NCI-H345 (cell line): ENCODE measurements at places on chromosomes 4 and X.

- DNase-seq: no peak
Measured at GRCh38 chr4:8664031-8664805, 71.7 kb downstream of the CPZ start.

DNA sequence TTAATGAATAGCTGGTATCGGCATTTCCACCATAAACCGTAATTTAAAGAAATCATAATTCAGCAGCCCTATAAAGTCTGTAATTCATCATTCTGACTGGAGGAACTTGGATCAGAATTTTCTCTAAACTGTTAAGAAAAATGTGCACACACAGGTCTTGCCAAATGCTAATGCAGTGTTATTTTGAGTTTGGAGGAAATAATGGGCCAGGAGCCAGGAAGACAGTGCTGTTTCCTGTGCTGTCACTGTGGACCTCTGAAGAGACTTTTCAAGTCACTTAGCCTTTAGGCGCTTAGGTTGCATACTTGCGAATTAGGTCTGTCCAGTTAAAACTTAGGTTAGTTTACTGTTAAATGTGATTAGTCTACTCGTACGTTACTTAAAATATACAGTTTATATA lies 137.5 kb upstream of the ANXA3 start:
- no peak for DNase-seq

DNA sequence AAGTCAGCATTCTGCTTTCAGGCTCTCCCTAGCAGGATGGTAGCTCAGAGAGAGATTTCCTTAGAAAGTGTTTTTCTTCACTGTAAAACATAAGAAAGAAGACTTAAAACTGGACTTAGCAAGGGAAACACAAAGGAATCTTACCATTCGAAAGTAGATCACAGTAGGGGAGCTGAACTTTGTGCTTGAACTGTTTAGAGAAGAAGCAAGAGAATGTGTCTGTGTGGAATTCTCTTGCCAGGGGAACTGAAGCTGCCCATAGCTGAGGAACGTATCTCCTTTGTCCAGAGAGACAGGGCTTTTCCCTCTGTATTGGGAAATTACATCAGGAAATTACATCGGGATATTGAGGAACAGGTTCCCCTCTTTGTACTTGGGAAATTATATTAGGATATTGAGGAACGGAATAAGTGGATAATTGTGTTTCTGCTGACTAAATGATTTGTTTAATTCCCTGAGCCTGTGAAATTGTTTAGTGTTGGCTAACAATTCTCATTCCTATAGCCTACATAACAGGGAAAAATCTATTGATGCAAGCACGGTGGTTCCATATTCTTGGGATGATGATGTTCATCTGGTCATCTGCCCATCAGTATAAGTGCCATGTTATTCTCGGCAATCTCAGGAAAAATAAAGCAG lies 21.2 kb downstream of the SRD5A3 start:
- no peak for DNase-seq

DNA sequence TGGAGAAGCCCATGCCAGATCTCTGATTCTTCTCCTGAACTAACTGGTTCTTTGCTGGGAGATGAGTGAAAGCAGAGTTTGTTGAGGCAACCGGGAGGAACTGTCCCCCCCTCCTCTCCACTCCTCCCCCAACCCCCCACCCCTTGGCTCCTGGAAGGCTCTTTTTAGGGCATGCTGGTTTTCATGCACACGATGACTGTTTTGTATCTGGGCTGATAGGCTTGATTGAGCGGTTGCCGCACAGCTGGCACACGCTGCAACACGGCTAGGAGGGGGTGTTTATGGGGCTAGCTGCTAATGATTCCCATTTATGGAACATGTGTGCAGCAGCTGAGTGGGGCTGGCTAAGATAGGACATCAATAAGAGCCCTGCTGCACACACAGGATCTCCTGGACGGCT lies 137.2 kb downstream of the SMIM20 start:
- DNase-seq: no peak

DNA sequence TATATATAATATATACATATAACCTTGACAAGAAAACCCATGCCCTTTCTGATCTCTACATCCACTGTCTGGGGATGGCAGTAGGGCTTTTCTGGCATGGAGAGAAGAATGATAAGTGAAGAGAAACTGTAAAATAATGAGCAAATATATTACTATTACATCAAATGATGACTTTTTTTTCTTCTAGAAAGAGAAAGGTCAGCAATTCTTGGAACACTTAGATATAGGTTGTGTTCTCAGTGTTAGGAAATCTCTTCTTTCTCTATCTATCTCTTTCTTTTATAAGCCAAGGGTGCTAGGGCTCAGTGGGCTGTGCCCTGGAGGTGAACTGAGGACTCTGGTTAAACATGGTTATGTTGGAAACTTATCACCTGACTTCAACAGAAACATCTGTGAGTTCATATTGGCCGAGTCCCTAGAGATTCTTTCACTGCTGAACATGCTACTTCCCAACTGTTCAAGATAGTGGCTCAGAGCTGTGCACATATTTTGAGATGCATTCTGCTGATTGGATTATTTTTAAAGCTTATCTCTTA lies 265.1 kb downstream of the GBA3 start:
- no peak for DNase-seq

DNA sequence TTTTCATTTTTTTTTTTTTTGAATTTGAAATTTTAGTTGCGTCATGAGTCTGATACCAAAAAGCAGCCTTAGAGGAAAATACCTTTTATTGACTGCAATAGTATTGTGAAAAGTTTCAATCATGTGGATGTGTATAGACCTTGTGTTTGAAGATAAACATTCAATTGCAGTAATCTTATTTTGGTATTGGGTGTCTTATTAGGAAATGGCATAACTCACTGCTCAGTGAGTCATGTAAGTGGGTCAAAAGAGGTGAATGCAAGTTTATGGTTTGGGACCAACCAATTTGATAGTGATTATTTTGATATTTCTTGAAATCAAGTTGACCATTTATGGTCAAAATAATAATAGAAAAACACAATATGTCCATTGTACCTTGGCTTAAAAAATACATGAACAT lies 627.8 kb upstream of the SLIT2 start:
- no peak for DNase-seq

DNA sequence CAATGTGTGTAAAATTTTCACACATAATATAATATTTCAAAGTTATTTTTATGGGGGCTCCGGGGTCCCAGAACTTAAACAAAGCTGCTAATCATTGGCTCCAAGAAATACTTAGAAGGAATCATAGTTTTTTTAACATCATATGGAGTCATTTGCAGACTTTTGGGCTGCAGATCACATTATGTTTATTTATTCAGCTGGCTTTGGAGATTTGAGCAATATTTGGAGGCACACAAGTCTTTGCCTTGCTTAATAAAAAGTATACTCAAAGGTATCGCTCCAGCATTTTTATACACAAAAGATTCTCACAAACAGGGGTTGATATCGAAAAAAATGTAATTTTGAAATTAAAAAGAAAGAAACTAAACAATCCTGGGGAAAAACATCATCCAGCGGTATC lies 382.5 kb upstream of the TENM3 start:
- DNase-seq: no peak

DNA sequence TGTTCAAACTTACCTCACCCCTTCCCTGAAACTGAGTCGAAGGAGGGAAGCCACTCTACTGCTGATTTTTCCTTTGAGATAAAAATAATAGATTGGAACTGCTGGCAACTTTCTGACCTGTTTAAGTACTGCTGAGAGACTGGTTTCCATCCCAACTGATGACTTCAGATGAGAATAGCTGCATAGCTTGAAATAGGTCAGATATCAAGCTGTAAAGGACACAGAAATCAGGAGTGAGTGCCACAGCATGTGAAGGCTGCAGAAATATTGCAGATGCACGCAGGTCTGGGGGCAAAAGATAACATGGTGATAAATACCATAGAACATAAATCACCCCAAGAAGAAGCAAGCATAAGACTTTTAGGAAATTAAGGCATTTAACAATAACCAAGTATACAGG lies 923.2 kb downstream of the SH3BGRL start:
- no peak for DNase-seq

DNA sequence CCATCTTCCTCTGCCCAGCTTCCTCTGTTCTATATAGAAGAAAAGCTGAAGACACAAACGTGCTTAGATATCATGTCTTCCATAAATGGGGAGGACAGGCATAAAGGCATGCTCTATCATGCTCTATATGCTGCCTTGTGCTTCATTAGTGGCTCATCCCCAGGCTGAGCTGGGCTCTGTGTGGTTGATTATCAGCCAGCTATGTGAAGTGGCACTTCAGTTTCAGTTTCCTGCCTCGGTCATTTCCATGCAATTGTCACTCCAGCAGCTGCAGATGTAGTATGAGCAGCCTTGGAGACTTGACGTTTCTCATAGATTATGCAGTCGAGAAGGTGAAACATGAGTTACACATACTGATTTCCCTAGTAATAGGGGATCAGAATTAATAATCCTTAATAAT lies 106.2 kb downstream of the SYTL5 start:
- peak; percentile 83 for DNase-seq

GRCh38 chrX:43345166-43345565 lies 310.9 kb upstream of the MAOA start:
- no peak for DNase-seq

GRCh38 chr4:34939073-34939472 lies 1305.2 kb downstream of the ARAP2 start:
- no peak for DNase-seq

- no peak for DNase-seq
Measured at GRCh38 chr4:74714611-74715130, 79.7 kb downstream of the BTC start.

DNA sequence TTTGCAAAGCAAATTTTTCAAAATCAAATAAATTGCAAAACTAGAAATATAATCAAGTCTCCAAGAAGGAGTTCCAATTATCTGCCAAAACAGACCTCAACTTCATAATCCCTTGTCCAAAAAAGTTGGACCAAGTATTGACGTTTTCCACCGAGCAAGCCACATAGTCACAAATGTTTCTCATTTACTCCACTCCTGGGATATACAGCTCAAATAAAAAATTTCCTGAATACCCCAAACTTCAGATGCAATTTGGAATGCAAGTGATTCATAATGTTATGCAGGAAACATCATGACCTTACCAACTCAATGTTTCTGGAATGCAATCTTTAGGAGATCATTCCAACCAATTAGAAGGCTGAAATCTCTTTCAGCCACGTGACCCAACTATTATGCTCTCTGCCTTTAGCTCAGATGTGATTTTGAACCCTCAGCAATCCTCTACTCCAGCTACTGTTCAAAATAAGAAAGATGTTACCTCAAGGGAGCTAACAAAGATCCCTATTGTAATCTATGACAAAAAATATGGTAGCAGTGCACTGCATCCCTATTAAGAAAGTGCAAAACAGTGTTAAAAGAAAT lies 72.4 kb downstream of the PRDM5 start:
- DNase-seq: no peak

- DNase-seq: no peak
Measured at GRCh38 chrX:78624962-78625909, 33.9 kb downstream of the RTL3 start.

- no peak for DNase-seq
Measured at GRCh38 chr4:182307746-182308145, 64.5 kb downstream of the TENM3 start.

- no peak for DNase-seq
Measured at GRCh38 chrX:105650986-105651385, 171.4 kb upstream of the NRK start.

GRCh38 chrX:5907207-5907606 lies 321.5 kb downstream of the NLGN4X start:
- DNase-seq: no peak

GRCh38 chr4:135533053-135533452 lies 1331.5 kb upstream of the PABPC4L start:
- DNase-seq: no peak

DNA sequence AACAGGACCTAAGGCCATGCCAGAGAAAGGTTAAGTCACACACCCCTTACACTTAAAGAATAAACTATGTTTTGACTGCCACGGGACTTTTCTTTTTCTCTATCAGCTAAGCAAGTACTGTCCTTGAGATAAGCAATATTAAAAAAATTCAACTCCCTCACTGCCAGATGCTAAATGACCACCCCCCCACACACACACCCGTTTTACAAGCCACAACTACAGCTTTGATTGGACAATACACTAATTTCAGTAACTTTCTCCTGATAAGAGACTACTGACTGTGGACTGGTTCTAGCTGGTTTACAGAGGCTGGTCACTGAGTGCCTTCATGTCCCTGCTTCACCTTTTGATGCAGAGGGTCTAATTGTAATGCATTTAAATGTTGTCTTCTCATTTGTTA lies 63.9 kb upstream of the HOPX start:
- no peak for DNase-seq

DNA sequence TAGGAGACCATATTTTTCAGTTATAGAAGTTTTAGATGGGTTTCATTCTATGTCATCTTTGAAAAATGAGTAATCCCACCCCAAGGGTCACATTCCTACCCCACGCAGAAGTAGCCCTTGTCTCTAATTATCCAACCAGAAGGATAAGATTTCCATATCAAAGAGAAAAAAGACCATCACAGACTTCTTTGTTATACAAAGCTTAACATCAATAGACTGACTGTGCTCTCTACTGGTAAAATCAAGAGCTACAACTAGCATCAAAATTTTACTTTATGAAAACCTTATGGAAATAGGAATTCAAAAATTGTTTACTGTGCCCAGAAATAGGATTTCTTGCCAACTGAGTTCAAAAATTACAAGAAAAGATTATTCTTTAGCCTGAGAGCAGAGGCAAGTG lies 24.9 kb downstream of the TNMD start:
- no peak for DNase-seq

GRCh38 chr4:42865572-42866189 lies 26.8 kb upstream of the GRXCR1 start:
- DNase-seq: peak; percentile 60

GRCh38 chr4:44961001-44961755 lies 234.8 kb upstream of the GNPDA2 start:
- DNase-seq: no peak

DNA sequence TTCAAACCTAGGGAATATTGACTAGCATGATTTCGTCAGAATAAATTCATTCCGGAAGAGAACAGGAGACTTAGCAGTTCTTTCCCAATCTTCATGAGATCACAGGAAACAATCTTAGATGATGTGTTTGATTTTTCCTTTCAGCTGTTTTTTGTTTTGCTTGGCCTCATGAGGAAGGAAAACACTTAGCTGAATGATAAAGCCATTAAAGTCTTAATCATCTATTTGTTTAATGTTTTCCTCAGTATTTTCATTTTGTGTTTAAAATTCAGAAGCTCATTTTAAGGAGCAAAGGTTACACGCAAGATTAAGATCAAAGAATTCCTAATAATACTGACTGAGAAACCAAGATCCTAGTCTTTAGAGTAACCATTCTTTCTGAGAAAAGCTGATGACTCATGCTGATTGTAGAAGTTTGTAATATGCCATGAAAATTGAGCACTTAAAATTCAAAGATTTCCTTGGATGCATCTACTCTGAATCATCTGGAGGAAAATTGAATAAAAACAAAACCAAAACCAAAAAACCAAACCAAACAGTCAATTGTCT lies 15.4 kb upstream of the TBC1D19 start:
- no peak for DNase-seq

DNA sequence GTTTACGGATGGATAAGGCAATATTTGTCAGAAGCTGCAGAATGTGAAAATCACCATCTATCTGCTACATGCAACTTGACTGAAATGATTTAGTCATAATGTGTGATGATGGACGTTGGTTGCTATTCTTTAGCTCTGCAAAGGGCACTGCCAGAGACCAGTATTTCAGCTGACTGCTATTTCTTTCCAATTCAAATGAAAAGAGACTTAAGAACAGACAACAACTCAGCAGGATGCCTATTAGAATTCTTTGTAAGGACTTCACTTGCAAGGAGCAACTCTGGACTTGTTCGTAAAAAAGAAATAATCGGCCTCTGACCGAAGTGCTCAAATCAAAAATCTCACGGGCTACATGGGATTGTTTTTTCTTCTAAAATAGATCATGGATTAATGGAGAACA lies 262.7 kb downstream of the DHX15 start:
- DNase-seq: no peak
